Trophoblast cell (in vitro differentiated cells and primary cell): ENCODE measurements at places on chromosomes 16 and 17.

DNA sequence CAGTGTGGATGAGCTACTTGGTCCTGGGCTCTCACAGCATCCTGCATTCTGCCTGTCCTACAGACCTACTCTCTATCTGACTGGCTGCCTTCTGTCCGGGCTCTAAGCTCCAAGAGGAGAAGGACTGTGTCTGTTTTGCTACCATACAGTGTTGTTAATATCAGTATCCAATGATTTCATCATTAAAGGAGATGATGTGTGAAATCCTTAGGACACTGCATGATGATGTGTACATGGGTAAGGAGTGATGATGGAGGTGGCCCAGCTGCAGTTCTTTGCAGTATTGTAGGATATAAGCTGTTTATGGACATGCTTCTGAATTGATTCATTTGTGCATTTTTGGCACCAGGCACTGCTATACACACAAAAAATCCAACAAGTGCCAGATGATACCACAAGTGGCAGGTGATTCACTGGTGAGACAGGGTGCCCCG, 536.9 kb upstream of the CDH11 start:
- peaks cover 30% of the 10 kb centered on the region for H3K4me1 ChIP-seq
- no peaks in the 10 kb centered on the region for H3K27me3 ChIP-seq
- peak overlapping the region; percentile 82 for H3K27ac ChIP-seq
- DNase-seq, result no peak
- H3K4me3 ChIP-seq, result no peak overlapping the region

DNA sequence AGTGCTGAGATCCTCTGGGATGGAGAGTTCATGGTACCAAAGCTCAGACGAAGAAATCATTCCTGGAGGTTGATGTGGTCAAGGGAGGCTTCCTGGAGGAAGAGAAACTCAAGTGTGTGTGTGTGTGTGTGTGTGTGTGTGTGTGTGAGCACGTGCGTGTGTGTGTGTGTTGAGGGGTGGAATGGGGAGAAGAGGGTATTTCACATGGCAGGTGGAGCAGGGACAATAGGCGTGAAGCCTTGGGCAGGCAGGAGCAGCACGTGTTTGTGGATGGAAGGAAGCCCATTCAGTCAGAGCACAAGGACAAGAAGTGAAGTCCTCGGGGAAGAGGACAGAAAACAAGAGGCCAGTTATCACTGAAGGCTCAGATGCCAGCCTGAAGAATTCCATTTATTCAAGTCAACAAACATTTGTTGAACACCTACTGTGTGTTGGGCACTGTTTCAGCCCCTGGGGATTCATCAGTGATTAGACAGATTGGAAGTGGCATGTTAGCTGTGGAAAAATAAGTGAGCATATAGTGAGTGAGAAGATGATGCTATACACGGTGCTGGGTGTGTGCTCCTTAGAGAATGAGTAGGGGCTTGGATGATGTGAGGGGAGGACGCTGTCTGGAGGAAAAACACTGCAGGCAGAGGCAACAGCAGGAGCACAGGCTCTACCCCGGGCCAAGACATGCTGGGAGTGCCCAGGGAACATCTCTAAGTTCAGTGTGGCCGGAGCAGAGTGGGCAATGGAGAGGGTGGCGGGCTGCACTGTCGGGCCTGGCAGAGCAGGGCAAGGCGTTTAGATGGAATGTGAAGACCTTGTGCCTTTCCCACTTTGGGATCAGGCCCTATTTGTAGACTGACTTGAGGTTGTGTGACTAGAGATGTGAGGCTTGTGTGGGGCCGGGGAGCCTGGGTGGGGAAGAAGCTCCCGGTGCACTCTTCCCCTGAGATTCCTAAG, 267.1 kb downstream of the CBLN1 start:
- no peak overlapping the region for H3K4me3 ChIP-seq
- no peaks in the 10 kb centered on the region for H3K27me3 ChIP-seq
- H3K4me1 ChIP-seq, result no peaks in the 10 kb centered on the region
- no peak for DNase-seq
- H3K36me3 ChIP-seq, result no peaks in the 10 kb centered on the region
- no peak overlapping the region for H3K27ac ChIP-seq

DNA sequence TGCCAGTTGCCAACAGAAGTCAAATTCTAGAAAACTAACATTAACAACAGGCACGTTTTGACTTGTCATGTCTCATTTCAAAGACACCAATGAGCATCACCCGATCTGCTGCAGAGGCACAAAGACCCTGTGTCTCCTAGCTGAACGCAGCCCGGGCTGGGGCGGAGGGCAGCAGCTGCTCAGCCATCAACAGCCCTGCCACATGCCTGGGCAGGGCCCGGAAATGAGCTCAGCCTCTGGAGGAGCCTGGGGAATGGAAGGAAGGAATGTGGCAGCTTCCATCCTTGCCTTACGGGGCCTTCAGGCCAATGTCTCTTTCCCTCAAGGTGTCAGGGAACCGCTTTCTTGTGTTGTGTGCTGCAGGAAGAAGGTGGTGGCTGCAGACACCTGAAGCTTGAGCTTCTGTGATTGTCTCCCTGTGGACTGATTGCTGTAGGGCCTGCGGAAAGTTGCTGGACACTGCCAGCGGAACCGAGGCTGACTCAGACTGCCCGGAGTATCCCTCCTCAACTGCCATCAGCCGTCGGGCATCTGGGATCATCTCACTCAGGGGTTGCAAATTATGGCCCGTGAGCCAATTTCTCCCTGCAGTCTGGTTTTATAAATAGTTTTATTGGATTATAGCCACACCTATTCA, 7.3 kb downstream of the CDH13 start:
- peak overlapping the region; percentile 1 for H3K27ac ChIP-seq
- H3K36me3 ChIP-seq, result no peaks in the 10 kb centered on the region
- no peaks in the 10 kb centered on the region for H3K27me3 ChIP-seq
- peaks cover 1% of the 10 kb centered on the region for H3K4me1 ChIP-seq
- no peak for DNase-seq

- no peak overlapping the region for H3K27ac ChIP-seq
- H3K4me1 ChIP-seq, result peaks cover 4% of the 10 kb centered on the region
- H3K4me3 ChIP-seq, result no peak overlapping the region
- H3K36me3 ChIP-seq, result peaks cover 21% of the 10 kb centered on the region
Measured at GRCh38 chr17:82170412-82170961, 42.2 kb downstream of the CCDC57 start.

- H3K4me1 ChIP-seq, result peaks cover 13% of the 10 kb centered on the region
- no peak overlapping the region for H3K27ac ChIP-seq
- no peaks in the 10 kb centered on the region for H3K27me3 ChIP-seq
- no peak overlapping the region for H3K4me3 ChIP-seq
- peak; percentile 75 for DNase-seq
Measured at GRCh38 chr17:6577686-6578263, 21.4 kb upstream of the PITPNM3 start.

GRCh38 chr17:7133424-7133823, 18.8 kb upstream of the ASGR2 start:
- H3K27me3 ChIP-seq, result no peaks in the 10 kb centered on the region
- no peak overlapping the region for H3K4me3 ChIP-seq
- no peak for DNase-seq
- peaks cover 4% of the 10 kb centered on the region for H3K4me1 ChIP-seq
- no peak overlapping the region for H3K27ac ChIP-seq

DNA sequence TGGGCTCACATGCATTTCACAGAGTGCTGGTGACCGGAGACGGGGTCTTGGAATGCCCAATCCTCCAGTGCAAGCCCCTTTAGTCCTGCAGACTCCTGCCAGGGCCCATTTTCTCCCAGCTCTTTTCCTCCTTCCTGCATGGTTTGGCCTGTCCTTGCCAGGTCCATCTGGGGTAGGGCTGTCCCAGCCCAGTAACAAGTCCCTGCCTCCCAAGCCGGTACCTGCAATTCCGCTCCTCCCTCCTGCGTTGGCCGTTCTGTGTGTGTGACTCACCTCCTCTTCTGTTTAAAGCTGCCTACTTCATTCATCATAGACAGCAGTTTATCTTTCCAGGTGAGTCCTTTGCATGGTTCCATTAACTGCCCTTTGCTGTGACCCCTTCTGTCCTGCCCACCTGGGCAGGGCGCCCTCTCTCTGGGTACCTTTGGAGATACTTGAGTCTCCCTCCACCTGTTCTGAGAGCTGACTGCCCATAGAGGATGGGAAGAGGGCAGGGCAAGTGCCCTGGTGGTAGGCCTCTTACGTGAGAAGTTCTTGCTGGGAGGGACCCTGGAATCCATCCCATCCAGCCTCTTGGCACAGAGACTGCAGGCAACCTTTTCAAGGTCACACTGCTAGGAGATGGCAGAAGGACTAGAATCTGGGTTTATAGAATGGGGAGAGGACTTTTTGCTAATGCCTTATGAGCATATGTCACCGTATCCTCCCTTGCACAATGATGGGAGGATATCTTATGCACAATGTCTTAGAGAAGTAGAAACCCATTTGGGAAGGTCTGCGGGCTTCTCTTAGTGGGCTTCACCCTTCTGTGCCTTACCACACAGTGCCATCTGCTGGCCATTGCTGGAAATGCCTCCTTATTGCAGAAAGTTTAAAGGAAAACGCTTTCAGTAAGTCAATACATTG, 29.7 kb upstream of the LGALS9 start:
- no peak overlapping the region for H3K27ac ChIP-seq
- H3K36me3 ChIP-seq, result peaks cover 39% of the 10 kb centered on the region
- H3K4me1 ChIP-seq, result no peaks in the 10 kb centered on the region
- H3K27me3 ChIP-seq, result no peaks in the 10 kb centered on the region
- no peak overlapping the region for H3K4me3 ChIP-seq
- DNase-seq, result peak; percentile 95

GRCh38 chr17:76481071-76481655, 13.8 kb downstream of the AANAT start:
- DNase-seq, result no peak
- no peaks in the 10 kb centered on the region for H3K36me3 ChIP-seq
- H3K4me1 ChIP-seq, result peaks cover 5% of the 10 kb centered on the region
- H3K27ac ChIP-seq, result no peak overlapping the region
- no peaks in the 10 kb centered on the region for H3K27me3 ChIP-seq
- H3K4me3 ChIP-seq, result no peak overlapping the region

DNA sequence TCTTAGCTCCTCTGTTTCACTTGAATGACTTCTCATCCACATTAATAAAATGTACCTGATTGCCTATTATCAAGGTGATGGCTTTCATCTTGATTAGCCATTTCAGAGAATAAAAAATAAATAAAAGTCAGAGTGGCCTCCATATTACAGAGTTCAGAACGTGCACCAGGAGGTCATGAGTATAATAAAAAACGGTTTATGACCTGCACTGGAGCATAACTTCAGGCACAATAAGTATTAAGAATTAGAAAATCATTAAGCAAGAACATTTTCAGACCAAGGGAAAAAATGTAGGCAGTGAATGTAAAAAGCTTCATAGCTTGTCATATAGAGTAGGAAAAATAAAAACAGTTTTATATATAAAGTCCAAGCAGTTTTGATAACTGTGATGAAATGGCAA, 11.4 kb downstream of the METTL9 start:
- no peak overlapping the region for H3K4me3 ChIP-seq
- no peak for DNase-seq
- no peaks in the 10 kb centered on the region for H3K36me3 ChIP-seq
- no peak overlapping the region for H3K27ac ChIP-seq
- peaks cover 4% of the 10 kb centered on the region for H3K4me1 ChIP-seq

GRCh38 chr16:6382924-6383459, 949.7 kb upstream of the RBFOX1 start:
- no peak for DNase-seq
- no peaks in the 10 kb centered on the region for H3K27me3 ChIP-seq
- no peaks in the 10 kb centered on the region for H3K4me1 ChIP-seq
- H3K27ac ChIP-seq, result no peak overlapping the region
- no peak overlapping the region for H3K4me3 ChIP-seq

- H3K36me3 ChIP-seq, result no peaks in the 10 kb centered on the region
- DNase-seq, result no peak
- H3K4me1 ChIP-seq, result peaks cover 31% of the 10 kb centered on the region
- H3K27ac ChIP-seq, result peak overlapping the region; percentile 98
- no peaks in the 10 kb centered on the region for H3K27me3 ChIP-seq
- H3K4me3 ChIP-seq, result no peak overlapping the region
Measured at GRCh38 chr17:57750109-57750871, 5.2 kb upstream of the CCDC182 start.

DNA sequence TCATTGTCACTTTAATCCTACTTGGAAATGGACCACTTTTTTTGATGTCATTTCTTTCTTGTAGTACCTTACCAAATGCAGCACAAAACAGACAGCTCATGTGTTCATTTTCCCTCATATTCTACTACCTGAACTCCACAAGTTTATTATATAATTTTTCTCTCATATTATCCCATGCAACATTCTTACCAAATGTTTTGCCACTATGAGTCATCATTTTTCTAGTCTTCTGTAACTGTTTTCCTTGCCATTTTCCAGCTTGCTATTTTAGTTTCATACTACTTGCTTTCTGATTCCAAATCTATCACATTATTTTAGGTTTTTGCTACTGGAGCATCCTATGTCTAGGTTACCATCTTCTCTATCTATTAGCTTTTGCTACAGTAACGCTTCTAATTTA, 332.7 kb downstream of the ZFHX3 start:
- H3K36me3 ChIP-seq, result peaks cover 2% of the 10 kb centered on the region
- no peak overlapping the region for H3K27ac ChIP-seq
- H3K27me3 ChIP-seq, result no peaks in the 10 kb centered on the region

- no peak overlapping the region for H3K4me3 ChIP-seq
- no peak overlapping the region for H3K27ac ChIP-seq
- DNase-seq, result no peak
- H3K27me3 ChIP-seq, result no peaks in the 10 kb centered on the region
- no peaks in the 10 kb centered on the region for H3K4me1 ChIP-seq
- H3K36me3 ChIP-seq, result no peaks in the 10 kb centered on the region
Measured at GRCh38 chr17:1743088-1743439, 393 bp downstream of the SERPINF2 start.

GRCh38 chr17:8108972-8109660, 9.2 kb downstream of the ALOXE3 start:
- H3K4me3 ChIP-seq, result no peak overlapping the region
- no peaks in the 10 kb centered on the region for H3K4me1 ChIP-seq
- DNase-seq, result no peak
- H3K27ac ChIP-seq, result no peak overlapping the region
- no peaks in the 10 kb centered on the region for H3K36me3 ChIP-seq
- H3K27me3 ChIP-seq, result peaks cover 7% of the 10 kb centered on the region

DNA sequence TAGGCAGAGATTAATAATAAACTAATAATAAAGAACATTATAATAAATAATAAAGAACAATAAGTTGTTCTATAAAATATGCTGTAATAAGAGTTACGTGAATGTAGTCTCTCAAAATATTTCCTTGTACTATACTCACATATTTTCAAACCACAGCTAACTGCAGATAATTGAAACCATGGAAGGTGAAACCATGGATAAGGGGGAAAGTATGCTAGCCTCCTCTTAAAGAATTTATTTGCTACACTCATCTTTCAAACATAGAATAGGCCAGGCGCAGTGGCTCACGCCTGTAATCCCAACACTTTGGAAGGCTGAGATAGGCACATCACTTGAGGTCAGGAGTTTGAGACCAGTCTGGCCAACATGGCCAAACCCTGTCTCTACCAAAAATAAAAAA, 18.5 kb downstream of the CYTH1 start:
- no peaks in the 10 kb centered on the region for H3K36me3 ChIP-seq
- peaks cover 13% of the 10 kb centered on the region for H3K4me1 ChIP-seq
- H3K27ac ChIP-seq, result no peak overlapping the region
- H3K27me3 ChIP-seq, result no peaks in the 10 kb centered on the region
- H3K4me3 ChIP-seq, result no peak overlapping the region

GRCh38 chr17:81831563-81831956, 1.5 kb downstream of the MCRIP1 start:
- DNase-seq, result no peak
- H3K36me3 ChIP-seq, result peaks cover 5% of the 10 kb centered on the region
- peaks cover 9% of the 10 kb centered on the region for H3K4me1 ChIP-seq
- no peak overlapping the region for H3K27ac ChIP-seq
- H3K27me3 ChIP-seq, result no peaks in the 10 kb centered on the region
